ENCODE measurements at places on chromosomes 3 and 15.

- DNase-seq = no peak
These were observed 170.1 kb downstream of the OSBPL10 start for GRCh38 chr3:31810991-31811433.

GRCh38 chr15:67190813-67191212, 63.6 kb downstream of the AAGAB start:
- DNase-seq = no peak

DNA sequence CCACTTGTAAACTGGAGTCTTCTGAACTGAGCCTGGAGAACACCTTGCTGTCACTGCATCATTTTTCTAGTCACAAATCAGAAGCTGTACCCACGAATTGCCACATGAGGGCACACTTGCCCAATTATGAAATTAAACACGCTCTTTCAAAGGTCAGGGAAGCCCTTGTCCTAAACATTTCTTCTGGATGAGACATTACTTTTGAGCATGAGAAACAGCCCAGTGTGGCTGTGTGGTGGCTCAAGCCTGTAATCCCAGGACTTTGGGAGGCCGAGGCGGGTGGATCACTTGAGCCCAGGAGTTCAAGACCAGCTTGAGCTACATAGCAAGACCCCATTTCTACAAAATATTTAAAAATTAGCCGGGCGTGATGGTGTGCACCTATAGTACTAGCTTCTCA, 27.5 kb upstream of the CFAP161 start:
- peak; percentile 38 for DNase-seq

GRCh38 chr15:63948971-63949370, 97.3 kb downstream of the DAPK2 start:
- DNase-seq = no peak

GRCh38 chr15:58306591-58307312, 125.0 kb upstream of the LIPC start:
- DNase-seq = no peak

DNA sequence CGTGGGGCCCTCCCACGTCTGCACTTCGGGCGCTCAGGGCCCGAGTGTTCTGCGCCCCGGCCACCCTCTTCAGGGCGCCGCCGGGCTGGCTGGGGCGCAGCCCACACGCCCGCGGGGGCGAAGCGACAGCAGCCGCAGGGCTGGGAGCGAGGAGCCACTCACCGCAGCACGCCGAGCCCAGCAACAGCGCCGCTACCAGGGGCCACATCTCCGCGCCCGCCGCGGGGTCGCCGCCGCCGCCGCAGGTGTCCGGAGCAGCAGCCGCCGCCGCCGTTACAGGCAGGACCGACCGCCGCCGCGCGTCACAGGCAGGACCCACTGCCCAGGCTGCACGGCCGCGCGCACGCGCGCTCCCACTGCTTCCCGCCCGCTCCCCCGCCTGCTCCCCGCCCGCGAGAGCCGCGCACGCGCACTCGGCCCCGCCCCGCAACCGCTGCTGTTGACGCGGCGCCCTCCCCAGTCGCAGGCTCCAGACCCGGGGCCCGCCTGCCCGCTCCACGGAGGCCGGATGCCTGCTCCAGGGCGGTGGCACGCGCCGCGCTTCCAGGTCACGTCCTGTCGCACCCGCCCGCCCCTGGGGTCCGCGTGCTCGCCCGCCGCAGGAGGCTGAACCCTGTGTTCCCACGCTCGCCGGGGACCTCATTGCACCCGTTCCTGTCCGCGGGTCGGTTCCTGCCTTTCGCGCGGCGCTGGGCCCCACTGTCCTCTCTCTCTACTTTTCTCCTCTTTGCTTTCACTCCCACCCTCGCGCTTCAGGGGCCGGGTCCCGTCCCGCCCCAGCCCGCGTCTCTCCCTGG, at the start of gene CD47:
CD47 (minus strand) TSS at position 331 of the 797 bp plus-strand sequence; CDS start at position 208, 123 bp downstream.
- peak; percentile 98 for DNase-seq

- DNase-seq = no peak
These were observed 61.2 kb upstream of the NEO1 start for GRCh38 chr15:72991026-72991425.

DNA sequence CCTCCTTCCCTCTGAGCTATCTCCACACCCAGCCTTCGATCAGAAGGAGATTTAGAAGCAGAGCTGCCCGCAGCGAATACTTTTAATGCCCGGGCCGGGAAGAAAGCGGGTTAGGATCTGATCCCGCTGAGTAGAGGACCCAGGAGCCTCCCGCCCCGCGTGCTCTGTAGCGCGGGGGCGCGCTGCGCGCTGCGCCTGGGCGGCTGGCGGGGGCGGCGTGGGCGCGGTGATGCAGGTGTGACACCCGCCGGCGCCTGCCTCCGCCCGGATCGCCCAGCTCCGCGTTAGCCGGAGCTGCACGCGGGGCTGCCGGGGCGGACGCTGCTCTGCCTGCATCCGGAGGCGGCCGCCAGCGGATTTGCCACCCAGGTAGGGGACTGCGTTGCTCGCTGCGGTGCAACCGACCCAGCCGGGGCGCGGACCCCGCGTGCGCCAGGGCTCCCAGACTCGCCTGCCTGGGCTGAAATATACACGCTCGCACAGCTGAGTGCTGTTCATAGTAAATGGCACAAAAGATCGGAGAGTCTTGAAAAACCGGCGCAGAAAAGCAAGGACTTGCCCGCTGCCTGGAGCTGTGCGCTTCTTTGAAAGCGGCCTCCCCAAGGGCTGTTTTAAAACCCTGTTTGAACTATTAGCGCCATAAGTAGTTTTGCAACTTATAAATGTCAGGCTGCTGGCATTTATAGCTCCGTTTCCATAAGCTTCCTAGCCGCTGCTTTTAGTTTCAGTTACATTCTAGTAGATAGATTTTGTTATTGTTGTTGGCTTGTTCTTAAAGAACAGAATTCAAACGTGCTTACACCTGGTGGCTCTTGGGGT, at the start of gene SV2B:
SV2B (plus strand) TSS at position 263 of the 819 bp plus-strand sequence. CDS start 126,007 bp downstream, outside the sequence.
- peak; percentile 50 for DNase-seq
